ENCODE measurements at places on chromosomes 1 and 21.
A peak's percentile ranks its signal among the peaks of the same experiment; 100 is the strongest.

GRCh38 chr1:196516373-196516772, 91.9 kb downstream of the KCNT2 start:
- DNase-seq = no peak

DNA sequence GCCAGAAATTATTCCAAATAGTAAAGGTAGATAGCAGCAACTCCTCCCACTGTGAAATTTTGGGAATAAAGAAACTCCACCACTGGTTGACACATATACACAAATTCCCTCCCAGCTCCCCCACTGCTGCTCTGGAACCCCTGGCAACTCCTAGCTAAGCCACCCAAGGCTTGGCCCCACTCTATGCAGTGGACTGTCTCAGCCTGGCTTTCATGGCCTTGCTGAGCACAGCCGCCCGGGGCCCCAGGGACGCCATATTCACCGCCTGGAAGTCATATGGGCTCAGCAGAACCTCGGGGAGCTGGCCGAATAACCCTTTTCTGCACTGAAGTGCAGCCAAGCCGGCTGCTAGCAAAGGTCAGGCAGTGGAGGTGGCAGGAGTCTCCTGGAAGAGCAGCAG, 15.4 kb upstream of the RBM34 start:
- no peak for DNase-seq

DNA sequence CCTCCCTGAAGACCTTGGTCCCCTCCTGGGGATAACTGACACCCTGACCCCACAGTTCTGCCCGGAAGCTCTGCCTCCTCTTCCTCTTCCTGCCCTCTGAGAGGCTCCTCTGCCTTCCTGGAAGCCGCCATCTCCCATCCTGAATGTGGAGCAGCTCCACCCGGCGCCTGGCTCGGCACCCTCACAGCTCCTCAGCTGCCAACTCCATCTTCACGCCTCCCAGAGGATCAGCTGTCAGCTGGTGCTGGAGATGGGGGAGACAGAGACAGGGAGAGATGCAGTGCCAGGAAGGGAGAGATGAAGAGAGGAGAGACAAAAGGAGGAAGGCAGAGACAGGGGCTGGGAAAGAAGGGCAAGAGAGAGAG, 210.4 kb upstream of the CSF3R start:
- DNase-seq = no peak

DNA sequence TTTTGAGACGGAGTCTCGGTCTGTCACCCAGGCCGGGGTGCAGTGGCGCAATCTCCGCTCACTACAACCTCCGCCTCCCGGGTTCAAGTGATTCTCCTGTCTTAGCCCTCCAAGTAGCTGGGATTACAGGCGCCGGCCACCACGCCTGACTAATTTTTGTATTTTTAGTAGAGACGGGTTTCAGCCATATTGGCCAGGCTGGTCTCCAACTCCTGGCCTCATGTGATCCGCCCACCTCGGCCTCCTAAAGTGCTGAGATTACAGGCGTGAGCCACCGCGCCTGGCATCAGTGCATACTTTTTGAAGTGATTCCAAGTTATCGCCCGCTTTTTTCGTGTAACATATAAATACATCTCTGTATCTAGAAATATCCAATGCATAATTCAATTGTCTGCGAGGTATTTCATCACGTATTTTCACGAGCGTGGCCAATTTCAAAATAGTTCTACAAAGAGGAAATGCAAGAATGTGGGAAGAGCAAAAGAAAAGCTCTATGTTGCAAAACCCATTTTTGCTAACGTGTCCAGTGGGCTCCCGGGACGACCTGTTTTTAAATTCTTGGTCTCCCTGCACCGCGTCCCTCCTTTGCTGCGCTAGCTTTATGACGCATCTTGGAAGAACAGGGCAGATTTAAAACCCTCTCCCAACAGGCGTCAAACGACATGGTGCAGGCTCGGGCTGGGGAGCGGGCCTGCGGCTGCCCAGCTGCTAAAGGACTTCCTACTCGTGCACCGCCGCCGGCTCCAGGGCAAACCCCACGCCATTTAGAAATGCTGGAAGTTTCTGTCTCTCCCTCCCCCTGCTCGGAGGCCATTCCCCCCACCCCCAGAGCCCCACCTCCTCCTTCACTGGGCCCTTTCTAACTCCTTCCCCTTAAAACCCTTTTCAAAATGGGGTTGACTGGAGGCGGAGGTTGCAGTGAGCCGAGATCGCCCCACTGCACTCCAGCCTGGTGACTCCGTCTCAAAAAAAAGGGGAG, 923 bp upstream of the IFNGR2 start:
- DNase-seq = peak; percentile 93

DNA sequence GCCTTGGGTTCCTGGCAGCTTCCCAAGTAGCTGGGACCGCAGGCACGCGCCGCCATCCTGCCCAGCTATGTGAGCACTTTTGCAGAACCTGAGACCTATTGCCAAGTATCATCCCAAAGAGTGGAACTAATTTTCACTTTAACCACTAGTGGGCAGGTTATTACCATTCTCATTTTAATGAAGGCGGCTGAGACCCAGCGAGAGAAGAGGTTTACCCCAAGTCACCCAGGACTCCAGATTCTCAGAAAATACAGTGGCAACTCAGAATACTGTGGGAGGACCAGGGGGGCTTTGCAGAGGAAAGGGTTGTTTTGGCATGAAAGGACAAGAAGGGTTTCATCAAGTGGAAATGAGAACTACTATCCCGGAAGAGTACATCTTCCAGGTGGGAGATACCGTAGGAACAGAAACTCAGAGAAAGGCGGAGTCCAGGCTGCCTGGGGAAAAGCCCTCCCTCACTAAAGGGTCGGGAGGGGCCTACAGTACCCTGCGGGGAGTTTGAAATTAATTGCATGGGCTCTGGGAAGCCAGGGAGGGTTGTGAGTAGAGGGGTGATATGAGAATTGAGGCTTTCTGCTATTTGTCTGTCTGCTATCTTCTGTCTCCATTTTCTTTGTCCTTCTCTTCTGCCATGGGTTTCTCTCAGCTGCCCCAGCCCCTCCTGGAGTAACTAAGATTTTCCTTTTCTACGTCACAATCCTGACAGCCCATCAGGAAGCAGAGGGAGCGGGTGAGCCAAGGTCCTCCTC, 7.2 kb upstream of the SEMA4A start:
- peak; percentile 98 for DNase-seq

- DNase-seq = no peak
Observed at GRCh38 chr1:111576547-111576946, 43.0 kb upstream of the RAP1A start.

GRCh38 chr1:96240438-96240837, 481.1 kb upstream of the PTBP2 start:
- no peak for DNase-seq

DNA sequence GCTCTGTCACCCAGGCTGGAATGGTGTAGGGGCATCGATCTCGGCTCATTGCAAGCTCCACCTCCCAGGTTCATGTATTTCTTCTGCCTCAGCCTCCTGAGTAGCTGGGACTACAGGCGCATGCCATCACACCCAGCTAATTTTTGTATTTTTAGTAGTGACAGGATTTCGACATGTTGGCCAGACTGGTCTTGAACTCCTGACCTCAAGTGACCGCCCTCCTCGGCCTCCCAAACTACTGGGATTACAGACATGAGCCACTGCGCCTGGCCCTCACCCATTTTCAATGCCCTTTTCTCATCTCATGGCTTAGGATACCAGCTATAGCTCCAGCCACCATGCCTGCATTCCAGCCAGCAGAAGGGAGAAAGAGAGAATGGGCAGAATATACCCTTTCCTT, 12.9 kb upstream of the SOX13 start:
- DNase-seq = no peak

DNA sequence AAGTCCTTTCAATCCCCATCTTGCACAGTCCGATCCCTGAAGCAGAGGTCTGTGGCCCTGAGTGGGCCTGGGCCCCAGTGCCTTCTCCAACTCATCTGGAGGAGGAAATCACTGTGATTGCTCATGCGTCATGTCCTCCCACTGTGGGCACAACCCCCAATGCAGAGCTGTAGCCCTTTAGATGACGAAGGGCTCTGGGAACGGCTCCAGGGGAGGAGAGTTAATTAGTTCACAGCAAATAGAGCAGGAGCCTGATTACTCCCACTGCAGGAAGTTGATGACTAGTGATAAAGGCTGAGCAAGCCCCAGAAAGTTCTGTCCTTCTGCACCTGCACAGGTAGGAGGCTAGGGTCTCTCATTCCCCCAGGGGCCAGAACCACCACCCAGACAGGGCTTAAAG, 111.5 kb downstream of the CCDC185 start:
- peak; percentile 78 for DNase-seq

- DNase-seq = no peak
Observed at GRCh38 chr1:201185123-201185453, 5.5 kb upstream of the IGFN1 start.

DNA sequence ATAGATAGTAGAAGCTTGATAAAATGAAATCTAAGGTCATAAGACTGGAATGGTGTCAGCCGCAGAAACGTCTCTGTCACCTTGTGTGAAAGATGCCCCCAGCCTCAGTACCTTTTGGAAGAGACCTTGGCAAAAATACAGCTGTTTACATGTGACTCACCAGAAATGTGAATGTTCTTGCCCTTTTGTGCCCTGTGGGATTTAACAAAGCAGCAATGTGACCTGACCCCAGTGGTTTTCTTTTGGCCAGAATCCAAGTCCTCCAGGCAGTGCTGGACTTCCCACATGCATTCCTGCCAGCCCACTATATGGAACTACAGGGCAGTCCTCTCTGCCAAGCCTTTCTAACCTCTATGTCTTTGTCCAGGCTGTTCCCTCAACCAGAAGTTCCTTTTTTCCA, 27.2 kb upstream of the LRRC8C start:
- DNase-seq = peak; percentile 56

GRCh38 chr21:41071258-41072171, 96.4 kb upstream of the BACE2 start:
- DNase-seq = no peak

- no peak for DNase-seq
Observed at GRCh38 chr1:19273106-19273843, 15.3 kb downstream of the AKR7A3 start.

- DNase-seq = no peak
Observed at GRCh38 chr1:2442661-2443060, 30.3 kb upstream of the PEX10 start.

Measured in AG10803 (cell line).